Lung (tissue), 17 donors: ENCODE measurements at places on chromosomes 4 and X. TPM values are rescaled to one million over a fixed set of nuclear protein-coding genes. Genes with fewer than 3 reads are reported as not detected.

NSUN7 gene
- 15.4 TPM for total RNA-seq

IRS4 gene
- 0.21 TPM for total RNA-seq

KCND1 gene
- total RNA-seq: 1.4 TPM

GPR82 gene
- 1.1 TPM for total RNA-seq

NALF2 gene
- 0.11 TPM for total RNA-seq

PCDH7 gene
- total RNA-seq: 57.6 TPM

NDUFA1 gene
- 37.1 TPM for total RNA-seq

SETD7 gene
- total RNA-seq: 35.7 TPM

CXCL3 gene
- 37.0 TPM for total RNA-seq

CYLC1 gene
- total RNA-seq: not detected

RGN gene
- total RNA-seq: 7.1 TPM

DCLK2 gene
- total RNA-seq: 11.8 TPM
